ENCODE measurements at places on chromosomes 7 and 10.

DNA sequence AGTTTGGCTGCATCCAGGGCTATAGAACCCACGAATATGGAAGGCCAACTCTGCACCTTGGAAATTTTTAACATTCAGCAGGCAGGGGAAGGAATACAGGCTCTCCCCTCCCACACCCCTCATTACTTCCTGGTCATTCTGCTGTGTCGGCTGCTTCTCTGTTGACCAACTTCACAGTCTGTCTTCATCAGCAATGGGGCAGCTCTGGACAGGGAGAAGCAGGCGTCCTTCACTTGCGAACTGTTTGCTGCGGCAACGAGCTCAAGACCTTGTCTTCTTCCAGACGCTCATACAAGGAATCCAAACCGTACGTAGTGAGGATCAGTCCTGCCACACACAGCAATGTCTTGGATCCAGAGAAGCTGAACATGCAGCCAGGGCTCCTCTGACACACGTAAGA, 192.2 kb downstream of the DIP2C start:
- DNase-seq, result no peak

DNA sequence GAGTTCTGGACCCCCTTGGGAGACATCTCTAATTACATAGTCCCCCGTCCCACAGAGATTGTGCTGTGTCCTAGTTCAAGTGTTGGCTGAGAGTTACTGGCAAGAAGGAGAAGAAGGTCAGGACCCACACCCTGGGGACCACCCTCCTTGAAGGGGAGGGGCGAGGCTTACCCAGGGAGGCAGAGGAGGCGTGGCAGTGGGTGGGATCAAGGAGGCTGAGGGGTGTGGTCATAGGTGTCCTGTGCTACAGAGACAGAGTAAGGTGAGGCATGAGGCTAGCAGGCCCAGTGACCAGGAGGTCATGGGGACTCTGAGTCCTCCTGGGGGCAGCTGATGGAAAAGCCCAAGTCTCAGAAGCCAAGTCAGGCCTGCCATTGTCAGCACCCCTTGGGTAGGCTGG, 29.4 kb upstream of the ADCYAP1R1 start:
- DNase-seq, result no peak

GRCh38 chr7:112779667-112780066, 10.5 kb downstream of the TMEM168 start:
- DNase-seq, result no peak

- no peak for DNase-seq
Observed at GRCh38 chr7:52831321-52831720, 204.1 kb upstream of the POM121L12 start.

DNA sequence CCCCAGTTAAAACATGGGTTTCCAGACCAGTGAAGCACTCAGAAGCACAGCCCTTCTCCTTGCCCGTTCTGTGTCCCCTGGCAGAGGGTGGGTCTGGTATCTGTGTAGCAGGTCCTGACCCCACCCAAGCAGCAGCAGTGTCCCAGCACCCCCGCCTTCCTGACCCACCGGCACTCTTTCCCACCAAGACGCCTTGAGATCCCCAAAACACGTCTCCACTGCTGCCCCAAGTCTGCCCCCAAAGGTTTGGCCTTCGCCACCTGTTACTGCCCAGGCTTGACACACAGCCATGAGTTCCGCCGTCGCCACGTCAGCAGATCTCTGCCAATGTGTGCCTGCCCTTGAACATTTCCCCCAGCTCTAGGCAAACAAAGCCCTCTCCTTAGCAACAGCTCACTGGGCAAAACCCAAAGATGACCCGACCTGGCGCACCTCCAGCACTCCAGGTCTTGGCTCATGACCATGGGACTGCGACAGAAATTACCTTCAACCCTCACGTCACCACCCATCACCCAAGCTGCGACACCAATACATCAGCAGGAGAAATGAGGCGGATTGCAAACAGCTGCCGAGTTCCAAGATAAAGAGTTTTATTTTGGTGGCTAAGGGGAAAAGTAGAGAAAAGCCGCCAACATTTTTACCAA, 75.6 kb downstream of the CTBP2 start:
- DNase-seq, result no peak

GRCh38 chr10:22742678-22743077, 28.3 kb upstream of the PIP4K2A start:
- DNase-seq, result no peak

DNA sequence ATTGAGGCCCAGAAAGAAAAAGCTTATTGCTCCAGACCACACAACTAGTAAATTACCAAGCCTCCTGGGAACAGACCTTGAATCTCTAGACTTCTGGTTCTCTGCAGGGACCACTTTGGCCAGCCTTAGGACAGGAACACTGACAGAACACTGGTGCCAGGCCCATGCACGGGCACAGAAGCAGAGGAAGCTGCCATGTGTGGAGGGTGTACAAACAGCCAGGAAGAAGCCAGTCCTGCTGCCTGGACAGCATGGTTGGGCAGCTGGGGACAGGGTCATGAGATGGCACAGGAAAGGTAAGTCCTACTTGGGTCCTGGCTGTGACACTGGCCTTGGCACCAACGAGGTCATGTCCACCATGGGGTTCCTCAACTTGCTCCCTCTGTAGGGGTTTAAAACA, 19.2 kb downstream of the MMRN2 start:
- DNase-seq, result no peak

DNA sequence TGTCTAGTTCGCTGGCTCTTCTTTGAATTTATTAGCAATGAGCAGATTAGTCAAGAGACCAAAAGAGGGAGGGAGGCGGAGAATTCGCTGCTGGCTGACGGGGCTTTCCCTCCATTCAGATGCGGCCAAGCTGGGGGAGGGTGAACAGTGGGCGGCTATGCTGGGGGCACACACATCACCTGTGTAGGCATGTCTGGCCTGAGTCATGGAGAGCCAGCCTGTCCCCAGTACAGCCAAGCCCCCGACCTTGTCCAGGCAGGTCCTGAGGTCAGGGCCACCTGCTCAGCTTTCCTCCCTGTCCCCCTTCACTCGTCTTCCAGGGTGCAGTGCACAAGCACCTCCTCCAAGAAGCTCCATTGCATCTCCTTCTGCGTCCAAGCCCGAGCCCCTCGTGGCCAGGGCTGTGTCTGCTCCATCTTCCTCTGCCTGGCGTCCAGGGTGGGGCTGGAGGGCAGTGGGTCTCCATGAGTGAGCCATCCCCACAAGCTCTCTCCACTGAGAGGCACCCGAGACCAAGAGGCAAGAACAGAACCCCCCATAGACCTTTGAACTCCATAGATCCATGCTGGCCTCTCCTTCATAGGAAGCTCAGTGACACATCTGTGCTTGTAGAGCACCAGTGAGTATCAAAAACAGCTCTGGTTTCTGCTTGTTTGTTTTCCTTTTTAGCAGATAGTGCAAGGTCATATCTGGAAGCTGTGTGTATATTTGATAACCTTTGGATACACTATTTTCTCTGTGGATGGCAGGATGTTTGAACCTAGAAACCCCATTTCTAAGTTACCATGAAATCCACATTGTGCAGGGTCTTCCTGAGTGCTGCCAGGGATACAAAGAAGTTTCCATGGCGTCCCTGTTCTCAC, 1.9 kb upstream of the DEPP1 start:
- DNase-seq, result no peak

- DNase-seq, result no peak
Observed at GRCh38 chr7:32935558-32935957, 21.7 kb upstream of the FKBP9 start.

Measured in stimulated activated CD8-positive, alpha-beta memory T cell treated with anti-CD3 and anti-CD28 coated beads, Interleukin-7, amount 100 ng/mL, for 1 hour (primary cell).